ENCODE measurements at places on chromosomes 2 and 18.

GRCh38 chr18:55401638-55402191, 186.3 kb downstream of the TCF4 start:
- peak; percentile 91 for DNase-seq

- no peak for DNase-seq
Observed at GRCh38 chr2:26168785-26169184, 4.1 kb upstream of the GAREM2 start.

DNA sequence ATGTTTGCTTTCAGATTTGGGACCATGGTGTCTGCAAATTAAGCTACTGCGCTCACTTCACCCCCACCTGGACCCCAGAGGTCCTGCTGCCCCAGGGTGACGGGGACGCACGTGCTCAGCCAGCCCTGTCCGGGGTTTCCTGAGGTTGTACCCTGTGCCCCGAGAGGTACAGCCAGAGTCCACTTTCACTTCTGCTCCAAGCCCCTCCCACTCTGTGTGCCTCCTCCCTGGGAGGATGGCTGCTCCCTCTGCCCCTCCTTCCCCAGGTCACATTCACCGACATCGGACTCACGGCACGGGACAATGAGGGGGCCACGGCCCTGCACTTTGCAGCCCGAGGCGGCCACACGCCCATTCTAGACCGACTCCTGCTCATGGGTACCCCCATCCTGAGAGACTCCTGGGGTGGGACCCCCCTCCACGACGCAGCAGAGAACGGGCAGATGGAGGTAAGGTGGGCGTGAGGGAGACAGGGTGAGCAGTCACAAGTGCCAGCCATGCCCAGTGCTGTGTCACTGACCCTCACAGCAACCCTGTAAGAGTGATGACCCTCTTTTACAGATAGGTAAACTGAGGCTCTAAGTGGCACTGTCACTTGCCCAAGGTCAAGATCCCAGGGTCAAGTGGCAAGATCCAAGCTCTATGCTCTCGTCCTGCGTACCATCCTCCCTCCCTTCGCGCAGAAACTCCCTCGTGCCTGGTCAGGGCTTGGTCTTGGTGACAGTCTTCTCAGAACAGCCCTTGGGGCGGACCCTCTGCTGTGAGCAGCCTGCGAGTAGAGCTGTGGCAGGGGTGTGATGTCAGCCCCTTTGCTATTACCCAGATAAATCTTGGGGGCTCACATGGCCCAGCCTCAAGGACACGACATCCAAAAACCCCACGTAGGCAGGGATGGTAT, 7.6 kb downstream of the ESPNL start:
- no peak for DNase-seq

GRCh38 chr2:11558214-11558886, 24.5 kb downstream of the GREB1 start:
- no peak for DNase-seq

DNA sequence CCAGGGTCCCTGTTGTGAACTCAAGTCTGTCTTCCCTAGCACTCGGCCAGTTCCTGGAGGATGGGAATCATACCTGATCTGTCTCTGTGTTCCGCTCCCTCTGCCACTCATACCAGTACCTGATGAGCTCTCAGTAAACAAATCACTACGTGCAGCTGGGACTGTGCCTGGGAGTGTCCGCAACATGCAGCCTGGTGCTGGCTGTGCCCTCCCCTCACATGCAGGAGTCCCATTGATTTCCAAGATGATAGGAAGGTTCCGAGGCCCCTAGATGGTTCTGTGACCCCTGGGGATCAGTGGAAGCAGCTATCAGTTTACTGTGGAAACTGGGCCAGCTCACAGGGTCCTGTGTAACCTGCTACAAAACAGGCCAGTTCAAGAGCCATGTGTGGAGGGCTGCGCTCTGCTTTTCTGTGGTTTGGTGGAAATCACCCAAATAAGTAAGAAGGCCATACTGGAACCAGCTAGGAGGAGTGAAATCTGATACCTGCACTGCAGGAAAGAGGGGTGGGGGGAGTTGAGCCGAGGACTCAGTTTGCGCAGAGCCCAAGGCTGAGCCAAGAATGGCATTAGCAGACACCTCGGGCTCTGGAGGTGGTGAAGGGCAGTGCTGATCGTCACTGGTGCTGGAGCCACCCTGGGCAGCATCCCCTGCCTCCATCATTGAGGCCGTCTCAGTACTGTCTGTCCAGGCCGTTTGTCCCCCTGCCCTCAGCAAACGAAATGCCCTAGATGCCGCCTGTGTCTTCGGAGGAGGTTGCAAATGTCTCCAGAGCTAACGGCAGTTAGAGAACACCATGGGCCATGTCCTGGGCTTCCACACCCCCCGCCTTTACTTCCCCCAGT, 93.3 kb downstream of the KLHL29 start:
- no peak for DNase-seq

GRCh38 chr2:33491441-33492084, 15.1 kb downstream of the RASGRP3 start:
- DNase-seq, result peak; percentile 38

DNA sequence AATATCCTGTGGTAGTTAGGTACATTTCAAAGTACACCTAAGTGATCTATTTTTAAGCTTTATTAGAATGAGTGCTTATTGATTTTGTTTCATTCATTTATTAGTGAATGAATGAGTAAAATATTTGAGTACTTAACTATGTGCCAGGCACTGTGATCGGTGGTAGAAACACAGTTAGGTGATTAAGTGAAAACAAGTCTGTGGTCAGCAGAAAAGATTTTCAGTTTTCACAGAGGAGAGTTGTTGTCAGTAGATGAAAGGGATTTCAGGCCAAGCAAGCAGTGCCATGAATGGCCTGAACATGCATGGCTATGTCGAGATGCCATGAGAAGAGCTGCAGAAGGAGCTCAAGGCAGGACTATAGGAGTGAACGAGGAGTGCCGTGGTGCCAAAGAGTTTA, 85.9 kb downstream of the SPTBN1 start:
- DNase-seq, result no peak

- DNase-seq, result no peak
Observed at GRCh38 chr2:230170532-230170931, 49.3 kb downstream of the SP110 start.

DNA sequence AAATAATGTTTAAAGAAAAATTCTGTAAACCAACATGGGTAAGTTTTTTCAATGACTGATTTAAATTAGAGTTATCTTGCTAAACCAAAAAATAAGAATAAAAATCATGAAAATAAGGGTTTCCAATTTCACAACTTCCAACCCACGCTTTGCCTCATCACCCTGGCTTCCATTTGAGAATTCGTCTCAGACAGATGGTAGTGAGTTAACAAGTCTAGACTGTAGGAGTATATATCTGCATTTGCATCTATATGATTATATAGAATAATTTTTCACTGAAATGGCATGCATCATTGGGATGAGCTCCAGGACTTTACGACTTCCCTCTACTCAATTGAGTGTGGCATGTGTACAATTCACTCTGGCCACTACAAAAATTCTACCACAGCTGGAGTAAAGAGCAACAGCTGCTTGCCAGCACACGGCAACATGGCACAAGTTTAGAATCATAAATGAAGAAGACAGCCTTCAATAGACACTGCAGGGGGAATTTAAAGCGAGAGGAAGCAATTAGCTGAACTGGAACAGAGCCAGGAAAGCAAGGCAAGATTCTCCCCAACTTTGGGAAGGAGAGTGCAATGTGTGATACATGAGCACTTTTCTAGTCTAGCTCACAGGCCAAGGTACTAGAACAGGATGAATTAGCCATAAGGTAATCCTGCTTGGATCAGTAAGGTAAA, 1673.5 kb upstream of the CELF4 start:
- DNase-seq, result no peak

DNA sequence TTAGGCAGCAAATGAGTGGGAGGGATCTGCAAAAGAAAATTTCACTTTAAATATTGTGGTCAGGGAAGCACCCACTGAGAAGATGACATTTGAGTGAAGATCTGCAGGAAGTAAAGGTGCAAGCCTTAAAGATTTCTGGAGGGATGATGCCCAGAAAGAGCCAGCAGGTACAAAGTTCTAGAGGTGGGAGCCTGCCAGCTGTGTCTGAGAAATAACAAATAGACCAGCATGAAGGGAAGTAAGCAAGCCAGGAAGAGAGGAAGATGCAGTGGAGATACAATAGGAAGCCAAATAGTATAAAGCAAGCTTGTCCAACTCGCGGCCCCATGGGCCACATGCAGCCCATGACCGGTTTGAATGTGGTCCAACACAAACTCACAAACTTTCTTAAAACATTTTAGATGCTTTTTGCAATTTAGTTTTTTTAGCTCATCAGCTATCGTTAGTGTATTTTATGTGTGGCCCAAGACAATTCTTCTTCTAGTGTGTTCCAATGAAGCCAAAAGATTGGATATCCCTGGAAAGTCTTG, 489.9 kb downstream of the DCC start:
- no peak for DNase-seq

- no peak for DNase-seq
Observed at GRCh38 chr18:59387687-59388565, 28.9 kb upstream of the LMAN1 start.

- no peak for DNase-seq
Observed at GRCh38 chr18:47174545-47175116, 1.5 kb downstream of the IER3IP1 start.
